Stimulated activated naive CD4-positive, alpha-beta T cell (primary cell): ENCODE measurements at places on chromosomes 12 and 14.
A peak's percentile ranks its signal among the peaks of the same experiment; 100 is the strongest.

GRCh38 chr12:47758834-47759690 is at the start of gene RAPGEF3:
RAPGEF3 (minus strand) TSS chr12:47758880; CDS start chr12:47758556, 324 bp downstream.
- DNase-seq: peak; percentile 60

DNA sequence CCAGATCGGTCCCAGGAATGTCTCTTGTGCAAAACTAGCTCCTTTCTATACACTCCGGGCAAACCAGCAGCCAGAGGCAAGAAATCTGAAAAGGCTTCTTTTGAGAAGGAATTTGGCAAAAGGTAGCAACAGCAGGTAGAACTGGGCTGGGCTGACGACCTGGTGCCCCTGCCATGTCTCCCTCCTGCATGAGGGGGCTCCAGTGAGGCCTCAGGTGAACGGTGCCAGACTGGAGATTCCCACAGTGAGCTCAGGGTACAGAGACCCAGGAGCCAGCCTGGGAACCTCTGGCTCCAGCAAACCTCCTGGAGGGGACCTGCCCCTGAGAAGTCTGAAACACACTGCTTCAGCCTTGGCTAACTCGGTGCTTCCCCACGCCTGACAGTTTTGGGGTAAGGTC is 10.8 kb downstream of the ITPK1 start:
- no peak for DNase-seq

DNA sequence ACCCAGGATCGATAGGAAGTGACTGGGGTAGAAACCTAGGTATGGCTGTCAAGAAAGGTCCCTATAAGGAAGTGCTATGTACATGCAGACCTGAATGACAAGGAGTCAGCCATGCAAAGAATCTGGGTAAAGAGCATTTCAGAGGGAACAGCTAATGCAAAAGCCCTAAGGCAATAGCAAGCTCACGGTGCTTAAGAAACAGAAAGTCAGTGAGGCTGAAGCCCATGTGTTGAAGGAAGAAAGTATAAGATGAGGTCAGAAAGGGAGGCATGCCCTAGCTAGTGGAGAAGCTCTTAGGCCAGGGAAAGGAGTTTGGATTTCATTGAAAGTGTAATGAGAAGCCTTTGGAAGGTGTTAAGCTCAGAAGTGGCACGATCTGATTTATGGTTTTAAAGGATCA is 6.0 kb upstream of the ADCY6 start:
- no peak for DNase-seq

DNA sequence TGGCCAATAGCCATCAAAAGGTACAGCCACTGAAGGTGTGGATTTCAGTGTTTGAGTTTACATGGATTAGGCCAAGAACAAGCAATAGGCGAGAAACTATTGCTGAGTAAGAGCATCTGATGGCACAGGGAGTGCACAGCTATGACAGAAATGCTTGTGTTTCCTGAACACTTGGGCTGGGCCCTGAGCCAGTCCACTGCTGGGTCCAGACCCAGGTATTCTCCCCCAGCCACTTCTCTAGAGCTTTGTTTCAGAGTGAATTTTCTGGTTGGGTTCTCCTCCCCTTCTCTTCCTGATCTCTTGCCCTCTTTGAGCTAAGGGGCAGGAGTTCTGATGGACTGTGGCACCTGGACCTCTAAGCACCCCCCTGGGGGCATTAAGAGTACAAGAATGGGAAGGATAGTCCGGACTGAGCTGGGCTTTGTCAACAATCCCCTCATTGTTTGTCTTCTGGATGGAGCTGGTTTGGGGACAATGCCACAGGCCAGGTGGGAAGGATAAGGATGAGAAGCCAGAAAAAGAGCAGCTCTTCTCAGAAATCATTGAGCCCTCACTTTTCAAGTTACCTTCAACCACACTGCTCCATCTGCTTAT is 8.3 kb downstream of the HOXC5 start:
- no peak for DNase-seq

DNA sequence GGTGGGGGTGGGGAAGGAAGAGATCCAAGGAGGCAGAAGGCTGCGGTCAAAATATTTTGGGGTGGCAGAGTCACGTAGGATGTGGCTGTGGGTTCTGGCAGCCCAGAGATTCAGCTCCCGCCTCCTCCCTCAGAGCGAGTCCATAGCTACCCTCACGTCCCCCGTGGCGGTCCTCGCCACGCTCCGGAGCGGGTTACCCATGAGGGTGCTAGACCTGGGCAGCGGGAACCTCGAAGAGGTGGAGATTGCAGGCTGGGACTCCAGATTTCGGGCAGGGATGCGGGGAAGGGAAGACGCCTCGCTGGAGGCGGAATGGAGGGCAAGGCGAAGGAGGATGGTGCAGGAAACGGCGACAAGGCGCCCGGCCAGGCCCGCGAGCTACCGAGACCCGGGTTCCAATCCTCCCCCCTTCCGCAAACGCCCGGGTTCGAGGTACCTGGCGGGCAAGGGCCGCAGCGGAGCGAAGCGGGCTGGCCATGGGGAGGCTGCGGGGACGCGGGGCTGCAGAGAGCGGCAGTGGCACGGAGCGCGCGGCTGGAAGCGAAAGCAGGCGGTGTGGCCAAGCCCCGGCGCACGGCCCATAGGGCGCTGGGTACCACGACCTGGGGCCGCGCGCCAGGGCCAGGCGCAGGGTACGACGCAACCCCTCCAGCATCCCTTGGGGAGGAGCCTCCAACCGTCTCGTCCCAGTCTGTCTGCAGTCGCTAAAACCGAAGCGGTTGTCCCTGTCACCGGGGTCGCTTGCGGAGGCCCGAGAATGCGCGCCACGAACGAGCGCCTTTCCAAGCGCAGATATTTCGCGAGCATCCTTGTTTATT is 46.2 kb downstream of the BCAT1 start:
- DNase-seq: no peak

- DNase-seq: no peak
These were observed 173.2 kb downstream of the CAND1 start for GRCh38 chr12:67442347-67442841.

- DNase-seq: no peak
These were observed 66.4 kb upstream of the TMEM263 start for GRCh38 chr12:106889326-106889725.

DNA sequence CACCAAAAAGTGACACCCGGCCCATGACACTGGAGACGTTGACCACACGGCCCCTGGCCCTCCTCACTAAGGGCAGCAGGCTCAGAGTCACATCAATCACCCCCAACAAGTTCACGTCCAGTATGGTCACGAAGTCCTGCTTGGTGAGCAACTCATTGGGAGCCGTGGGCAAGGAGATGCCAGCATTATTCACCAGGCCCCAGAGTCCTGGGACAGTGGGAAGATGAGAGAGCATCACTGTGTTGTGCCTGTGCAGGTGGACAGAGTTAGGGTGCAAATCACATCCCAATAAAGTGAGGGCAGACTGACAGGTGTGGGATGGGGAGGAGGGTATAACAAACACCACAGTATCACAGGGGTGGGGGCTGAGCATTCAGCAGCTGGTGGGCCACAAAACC is 2.5 kb downstream of the RDH16 start:
- DNase-seq: no peak

DNA sequence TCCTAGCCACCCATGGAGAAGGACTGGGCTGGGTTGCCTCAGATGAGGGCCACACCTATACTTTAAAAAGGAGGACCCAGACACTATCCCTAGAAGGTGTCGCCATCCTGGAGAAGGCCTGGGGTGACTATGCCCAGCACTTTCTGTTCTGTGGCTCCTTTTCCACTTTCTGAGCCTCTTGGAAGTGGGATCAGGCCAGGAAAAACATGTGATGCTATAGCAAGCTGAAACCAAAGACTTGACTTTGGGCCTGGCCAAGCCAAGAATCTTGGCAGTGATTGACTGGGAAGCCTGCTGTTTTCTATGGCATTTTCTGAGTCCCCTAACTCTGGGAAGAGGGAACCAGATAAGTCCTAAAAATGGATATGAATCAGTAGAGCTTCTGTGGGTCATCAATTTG is 332.3 kb downstream of the ZFP36L1 start:
- DNase-seq: no peak

DNA sequence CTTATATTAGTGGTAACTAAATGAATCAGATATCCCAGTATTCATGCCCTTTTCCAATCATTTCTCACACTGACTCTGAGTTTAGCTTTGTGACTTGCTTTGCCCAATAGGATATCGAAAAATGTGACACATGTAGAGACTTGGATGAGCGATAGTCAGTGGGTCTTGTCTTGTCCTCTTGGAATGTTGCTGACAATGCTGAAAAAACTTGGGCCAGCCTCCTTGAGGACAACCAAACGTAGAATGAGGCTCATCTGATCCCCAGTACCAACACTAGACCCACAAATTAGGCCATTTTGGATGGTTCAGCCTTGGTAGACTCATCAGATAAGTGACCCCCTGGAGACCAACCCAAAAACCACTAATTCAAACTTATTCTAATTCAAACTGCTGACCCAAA is 351.0 kb downstream of the GRIN2B start:
- DNase-seq: no peak
